ENCODE measurements at places on chromosomes 5 and 9.

- no peak for DNase-seq
Measured at GRCh38 chr9:72443855-72444254, 77.6 kb upstream of the TMC1 start.

- no peak for DNase-seq
Measured at GRCh38 chr5:17184588-17184987, 32.8 kb upstream of the BASP1 start.

GRCh38 chr5:88664645-88665044, 218.3 kb downstream of the MEF2C start:
- no peak for DNase-seq

GRCh38 chr9:134325813-134326723, at the start of gene RXRA:
TSS of gene RXRA (plus strand) at chr9:134326455. CDS start at chr9:134326632, 177 bp downstream.
- DNase-seq: peak; percentile 90

DNA sequence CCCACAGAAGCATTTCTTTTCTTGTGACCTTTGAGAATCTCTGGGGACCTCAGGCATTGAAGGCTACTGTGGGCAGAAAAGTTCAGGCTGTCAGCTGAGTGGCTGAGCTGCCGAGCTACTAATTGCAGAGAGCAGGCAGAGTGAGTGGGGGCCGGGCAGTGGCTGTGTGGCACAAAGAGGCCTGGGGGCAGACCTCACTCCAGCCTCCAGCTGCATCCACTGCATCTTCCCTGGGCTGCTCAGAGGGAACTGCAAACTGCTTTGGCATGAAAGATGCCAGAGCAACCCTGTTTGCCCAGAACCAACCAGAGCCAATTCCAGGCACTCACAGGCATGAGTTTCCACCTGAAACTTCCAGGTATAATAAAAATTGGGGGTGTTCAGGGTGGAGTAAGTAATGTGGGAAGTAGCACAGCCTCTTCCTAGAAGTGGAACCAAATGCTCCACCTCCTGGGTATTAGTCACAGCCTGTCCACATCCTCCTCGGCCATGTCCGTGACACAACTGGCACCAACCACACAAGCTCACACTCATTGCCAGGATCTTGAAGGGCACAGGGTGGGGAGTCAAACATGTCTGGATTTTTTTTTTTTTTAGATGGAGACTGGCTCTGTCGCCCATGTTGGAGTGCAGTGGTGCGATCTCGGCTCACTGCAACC, 548.9 kb downstream of the BNC2 start:
- DNase-seq: peak; percentile 29

DNA sequence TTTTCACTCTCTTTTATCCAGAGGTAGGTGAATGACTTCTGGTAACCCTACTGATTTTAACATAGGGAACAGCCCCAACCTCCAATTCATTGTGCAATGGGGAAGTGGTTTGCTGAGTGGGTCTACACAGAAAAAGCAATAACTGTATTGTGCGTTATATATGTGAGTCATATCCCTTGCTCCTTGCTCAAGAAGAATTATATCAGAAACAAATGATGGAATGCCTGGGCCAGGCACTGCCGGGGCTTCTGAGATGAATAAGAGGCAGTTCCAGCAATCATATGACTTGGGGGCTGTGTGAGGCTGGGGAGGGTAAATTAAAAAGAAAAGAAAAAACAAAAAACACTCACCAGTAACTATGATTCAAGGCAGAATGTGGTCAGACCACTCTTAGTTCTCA, 79.2 kb upstream of the ABCA1 start:
- DNase-seq: peak; percentile 65

DNA sequence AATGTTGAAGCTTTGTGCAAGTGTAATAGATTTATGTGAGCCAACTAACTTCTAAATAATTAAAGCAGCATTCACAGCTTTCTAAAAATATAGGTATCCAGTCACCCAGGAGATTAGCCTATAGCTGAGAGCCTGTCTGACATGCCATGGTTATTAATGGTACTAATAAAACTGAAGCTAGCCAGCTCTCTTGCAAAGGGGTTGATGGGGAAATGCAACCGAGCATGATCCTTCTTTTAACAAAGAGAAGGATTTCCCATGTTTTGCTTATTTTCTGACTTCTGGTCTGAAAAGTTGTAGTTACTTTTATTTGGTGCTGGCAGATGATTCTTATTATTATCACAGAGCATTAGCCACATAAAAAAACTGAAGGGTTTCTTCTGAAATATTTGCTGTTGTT, 488.7 kb upstream of the CYLC2 start:
- DNase-seq: no peak

DNA sequence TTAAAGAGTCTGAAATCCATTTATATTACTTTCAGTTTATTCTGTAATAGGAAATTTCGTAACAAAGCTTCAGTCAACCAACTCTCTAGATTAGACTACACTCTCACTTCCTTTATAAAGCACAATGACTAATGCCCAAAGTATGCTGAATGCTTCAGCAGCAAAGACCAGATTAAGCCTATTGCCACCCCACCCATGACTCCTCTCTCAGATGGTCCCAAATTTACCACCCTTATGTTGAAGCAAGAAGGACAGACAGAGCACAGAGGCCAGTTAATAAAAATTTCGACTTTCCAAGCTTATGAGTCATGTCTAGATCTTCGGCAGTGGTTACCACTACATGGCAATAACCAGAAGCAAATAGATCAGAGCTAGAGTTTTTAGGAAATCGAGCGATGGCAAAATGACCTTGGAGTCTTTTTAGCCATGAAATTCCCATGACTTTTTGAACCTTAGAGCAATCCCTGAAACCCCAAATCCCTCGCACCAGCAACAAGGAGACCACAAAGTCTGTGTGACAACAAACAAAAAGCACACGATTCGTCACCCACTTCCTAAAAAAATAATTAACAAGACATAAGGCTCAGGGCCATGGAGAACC, 287.8 kb upstream of the RASA1 start:
- DNase-seq: peak; percentile 59

- no peak for DNase-seq
Measured at GRCh38 chr5:125337294-125337693, 590.9 kb upstream of the ZNF608 start.

DNA sequence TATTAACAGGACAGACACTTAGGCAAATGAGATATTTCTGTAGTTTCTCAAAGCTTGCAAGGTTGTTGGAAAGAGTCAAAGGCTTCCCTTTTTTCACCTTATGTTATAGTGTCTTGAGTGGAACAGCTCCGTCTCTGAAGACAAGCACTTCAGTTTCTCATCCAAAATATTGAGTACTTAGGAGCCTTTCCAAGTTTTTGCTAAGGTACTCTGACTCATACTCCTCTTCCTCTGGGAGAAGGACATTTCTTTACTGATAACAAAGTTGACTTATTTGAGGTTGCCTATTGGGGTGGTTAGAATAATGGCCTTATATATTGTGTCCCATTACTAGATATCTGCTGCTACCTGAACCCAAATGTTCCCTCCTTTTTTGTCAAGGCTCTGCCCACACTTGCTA, 869.6 kb downstream of the MAT2B start:
- DNase-seq: no peak

DNA sequence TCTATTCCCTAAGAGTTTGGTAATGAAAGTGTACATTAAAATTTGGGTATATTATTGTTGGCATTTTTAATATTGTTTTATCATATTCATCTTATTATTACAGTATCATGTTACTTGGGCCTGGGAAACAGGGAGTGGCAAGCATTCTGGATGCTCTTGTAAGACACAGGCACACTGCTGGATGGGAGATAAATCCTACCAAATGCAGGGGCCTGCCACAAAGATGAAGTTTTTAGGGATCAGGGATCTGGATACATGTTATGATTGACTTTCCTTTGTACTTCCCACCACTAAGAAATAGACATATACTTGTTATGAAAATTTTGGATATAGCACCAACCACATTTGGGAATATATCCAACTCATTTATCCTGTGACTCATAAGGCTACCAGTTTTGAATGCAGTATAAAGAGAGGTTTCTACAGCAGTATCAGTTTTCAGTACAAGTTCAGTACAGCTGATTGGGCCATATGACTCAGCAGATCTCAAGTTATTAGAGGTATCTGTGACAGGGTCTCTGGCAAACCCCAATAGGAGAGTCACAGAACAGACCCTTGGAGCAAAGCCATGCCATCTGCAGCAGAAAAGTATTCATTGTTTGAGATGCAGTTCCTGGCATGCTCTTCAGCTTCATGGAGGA, 360.1 kb downstream of the DMAC1 start:
- DNase-seq: no peak

DNA sequence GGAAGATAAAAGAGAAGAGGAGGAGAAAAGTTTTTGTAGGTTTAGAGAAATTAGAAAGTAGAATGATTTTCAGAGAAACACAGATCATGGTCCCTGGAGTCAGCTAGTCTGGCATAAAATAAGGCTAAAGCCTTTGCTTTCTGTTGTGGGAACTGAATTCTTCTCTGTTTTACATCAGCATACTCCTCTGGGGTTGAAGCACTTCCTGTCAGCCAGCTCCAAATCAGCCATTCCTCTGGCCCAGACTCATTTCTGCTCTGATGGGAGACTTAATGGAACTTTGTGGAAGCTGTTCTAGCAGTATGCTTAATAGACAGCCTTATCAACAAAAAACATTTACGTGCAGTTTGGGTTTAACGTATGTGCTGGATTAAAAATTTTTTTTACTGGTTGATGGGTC, 143.2 kb downstream of the HMHB1 start:
- DNase-seq: no peak

DNA sequence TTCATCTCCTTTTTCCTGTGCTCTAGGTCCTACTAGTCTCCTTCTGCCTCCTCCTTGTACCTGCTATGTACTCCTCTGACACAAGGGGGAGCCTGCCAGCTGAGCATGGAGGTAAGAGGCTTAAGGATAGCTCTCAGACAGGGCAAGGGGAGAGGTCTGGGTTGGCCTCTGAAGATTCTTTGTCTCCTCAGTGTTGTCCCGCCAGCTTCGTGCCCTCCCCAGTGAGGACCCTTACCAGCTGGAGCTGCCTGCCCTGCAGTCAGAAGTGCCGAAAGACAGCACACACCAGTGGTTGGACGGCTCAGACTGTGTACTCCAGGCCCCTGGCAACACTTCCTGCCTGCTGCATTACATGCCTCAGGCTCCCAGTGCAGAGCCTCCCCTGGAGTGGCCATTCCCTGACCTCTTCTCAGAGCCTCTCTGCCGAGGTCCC, 3.8 kb downstream of the CREB3 start:
- DNase-seq: peak; percentile 71

GRCh38 chr5:164392531-164392930, 887.1 kb downstream of the MAT2B start:
- DNase-seq: no peak

DNA sequence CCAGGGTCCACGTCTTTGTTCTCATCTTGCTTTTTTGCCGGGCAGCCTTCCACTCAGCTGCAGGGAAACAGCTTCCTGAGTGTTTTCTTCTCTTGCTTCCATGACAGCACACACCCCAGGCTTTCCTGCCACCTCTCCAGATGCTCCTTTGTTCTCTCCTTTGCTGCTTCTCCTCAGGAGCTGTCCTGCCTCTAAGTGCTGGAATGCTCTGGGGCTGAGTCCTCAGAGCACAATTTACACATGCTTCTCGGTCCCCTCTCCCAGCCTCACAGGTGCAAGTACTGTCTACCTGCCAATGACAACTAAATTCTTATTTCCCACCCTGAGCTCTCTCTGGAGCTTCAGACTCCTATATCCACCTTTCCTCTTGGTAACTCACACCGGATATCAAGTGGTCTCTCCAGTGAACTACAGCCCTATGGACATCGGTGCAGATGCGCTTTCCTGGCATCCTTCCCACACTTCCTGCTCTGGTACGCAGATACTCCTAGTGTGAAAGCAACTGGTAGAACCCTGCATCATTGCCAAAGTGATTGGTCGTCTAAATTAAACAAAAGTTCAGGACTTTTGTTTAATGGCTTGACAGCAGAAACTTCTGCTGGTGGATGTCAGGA, 13.4 kb upstream of the ACSL6 start:
- no peak for DNase-seq

DNA sequence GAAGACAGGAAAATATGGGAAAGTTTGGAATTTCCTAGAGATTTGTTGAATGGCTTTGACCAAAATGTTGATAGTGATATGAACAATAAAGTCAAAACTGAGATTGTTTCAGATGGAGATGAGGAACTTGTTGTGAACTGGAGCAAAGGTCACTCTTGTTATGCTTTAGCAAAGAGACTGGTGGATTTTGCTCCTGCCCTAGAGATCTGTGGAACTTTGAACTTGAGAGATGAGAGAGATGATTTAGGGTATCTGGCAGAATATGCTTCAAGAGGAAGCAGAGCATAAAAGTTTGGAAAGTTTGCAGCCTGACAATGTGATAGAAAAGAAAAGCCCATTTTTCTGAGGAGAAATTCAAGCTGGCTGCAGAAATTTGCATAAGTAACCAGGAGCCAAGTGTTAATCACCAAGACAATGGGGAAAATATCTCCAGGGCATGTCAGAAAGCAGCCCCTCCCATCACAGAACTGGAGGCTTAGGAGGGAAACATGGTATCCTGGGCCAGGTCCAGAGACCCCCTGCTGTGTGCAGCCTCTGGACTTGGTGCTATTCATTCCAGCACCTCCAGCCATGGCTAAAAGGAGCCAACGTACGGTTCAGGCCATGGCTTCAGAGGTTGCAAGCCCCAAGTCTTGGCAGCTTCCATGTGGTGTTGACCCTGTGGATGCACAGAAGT, 114.3 kb upstream of the STARD4 start:
- DNase-seq: no peak

GRCh38 chr9:618478-618877, 223.0 kb upstream of the DMRT1 start:
- no peak for DNase-seq

GRCh38 chr5:30638899-30639298, 554.6 kb upstream of the CDH6 start:
- DNase-seq: no peak

DNA sequence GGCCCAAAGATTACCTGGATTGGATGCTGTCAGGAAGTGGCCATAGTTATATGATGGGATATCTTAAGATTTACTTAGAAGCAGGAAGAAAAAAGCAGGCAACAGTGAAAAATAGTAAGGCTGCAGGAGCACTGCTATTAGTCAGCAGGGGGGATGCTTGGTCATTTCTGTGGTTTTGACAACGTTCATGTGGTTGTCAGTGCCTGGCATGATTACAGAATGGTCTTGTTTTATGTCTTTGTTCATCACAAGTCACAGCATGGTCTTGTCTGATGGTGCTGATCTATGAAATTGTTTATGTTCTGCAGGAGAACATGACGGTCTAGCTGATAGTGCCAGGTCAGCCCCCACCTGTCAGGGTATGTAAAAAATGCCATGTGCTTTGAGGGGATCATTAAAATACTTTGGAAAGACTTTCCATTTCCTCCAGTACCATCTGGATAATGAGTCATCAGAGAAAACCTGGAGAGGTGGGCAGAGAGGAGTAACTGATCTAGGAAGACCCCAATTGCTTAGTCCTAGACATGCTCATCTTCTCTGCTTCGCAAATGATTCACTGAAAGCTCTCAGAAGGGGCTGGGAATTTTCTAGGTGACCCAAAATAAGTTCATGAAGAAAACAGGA, 48.5 kb downstream of the PLGRKT start:
- DNase-seq: peak; percentile 44

GRCh38 chr9:14373336-14373666, 59.4 kb upstream of the NFIB start:
- no peak for DNase-seq

All from urothelium cell line (cell line).